Hippocampal formation (tissue), 2 donors: ENCODE measurements at places on chromosomes 1 and 21.

DNA sequence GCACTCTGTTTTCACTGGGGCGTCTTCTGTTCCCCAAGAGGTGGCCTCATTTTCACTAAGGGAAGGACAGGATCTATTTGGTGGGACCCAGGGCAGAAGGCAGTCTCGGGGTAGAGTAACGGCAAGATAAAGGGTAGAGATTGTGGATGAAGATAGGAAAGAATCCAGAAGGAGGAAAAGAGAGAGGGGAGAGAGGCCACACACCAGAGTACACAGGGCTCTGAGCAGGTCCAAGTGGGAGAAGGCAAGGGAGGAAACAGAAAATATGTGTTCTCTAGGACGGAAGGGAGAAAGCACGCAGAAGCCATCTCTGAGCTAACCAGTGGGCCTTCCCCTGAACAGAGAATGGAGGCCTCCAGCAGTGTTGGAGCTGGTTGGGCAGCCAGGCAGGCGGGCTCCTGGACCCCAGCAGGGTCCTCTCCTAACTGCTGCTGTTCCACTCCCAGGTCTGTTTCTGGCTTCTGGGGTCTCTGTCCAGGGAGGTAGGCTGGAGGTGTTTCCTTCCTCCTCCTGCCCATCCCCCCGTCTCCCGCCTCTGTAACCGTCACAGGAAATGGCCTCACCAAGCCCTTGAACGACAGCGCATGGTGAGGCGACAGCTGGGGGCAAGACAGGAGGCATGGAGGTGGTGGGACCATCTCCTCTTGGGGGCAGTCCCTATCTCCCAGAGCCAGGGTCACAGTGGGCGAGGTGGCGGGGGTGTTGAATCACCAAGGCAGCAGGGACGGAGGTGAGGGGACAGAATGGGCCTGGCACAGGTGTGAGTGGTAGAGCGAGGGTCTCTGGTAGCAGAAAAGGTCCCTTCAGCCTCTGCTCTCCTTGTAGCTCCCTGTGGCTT lies 649 bp downstream of the PTPN7 start:
- no peak for DNase-seq

DNA sequence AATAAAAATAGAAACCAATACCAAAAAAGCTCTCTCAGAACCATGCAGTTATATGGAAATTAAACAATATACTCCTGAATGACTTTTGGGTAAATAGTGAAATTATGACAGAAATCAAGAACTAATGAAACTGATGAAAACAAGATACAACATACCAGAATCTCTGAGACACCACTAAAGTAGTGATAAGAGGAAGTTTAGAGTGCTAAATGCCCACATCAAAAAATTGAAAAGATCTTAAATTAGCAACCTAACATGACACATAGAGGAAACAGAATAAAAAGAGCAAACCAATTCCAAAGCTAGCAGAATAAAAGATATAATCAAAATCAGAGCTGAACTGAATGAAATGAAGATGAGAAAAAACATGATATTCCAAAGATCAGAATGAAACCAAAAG lies 430.9 kb downstream of the LTN1 start:
- DNase-seq = no peak

GRCh38 chr1:8321612-8322011 lies 3.7 kb downstream of the SLC45A1 start:
- no peak for DNase-seq

- DNase-seq = no peak
Observed at GRCh38 chr1:228666686-228667623, 68.3 kb upstream of the RHOU start.

- no peak for DNase-seq
Observed at GRCh38 chr21:31556662-31557061, 102.8 kb upstream of the SOD1 start.

DNA sequence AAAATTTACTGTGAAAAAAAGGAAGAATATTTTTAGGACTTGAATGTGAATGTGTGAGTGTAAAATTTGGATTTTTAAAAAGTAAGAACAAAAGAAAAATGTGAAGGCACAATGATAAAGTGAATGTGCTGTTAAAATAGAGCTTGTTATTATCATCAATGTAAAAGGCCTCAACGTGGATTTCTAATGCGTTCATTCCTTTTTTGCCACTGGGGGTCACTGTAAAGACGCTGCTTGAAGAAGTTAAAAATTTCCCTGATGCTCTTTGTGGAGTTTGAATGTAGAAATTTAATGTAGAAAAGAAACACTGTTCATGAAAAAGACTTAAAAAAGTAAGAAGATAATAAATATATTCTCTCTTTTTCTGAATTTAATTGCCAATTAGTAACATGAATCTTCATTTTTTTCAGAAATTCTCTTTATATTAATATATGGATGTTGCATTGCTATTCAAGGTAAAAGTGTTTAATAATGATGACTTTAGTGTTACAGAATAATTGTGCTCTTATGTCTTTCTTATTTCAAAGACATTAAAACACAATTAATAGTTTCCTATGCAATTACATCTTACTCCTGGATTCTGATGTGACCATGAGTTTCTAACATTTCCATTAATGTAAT lies 161.5 kb downstream of the DNM3 start:
- peak; percentile 28 for DNase-seq
